8988T (cell line): ENCODE measurements at places on chromosomes 3 and 15.

- no peak for DNase-seq
Measured at GRCh38 chr3:40070816-40071215, 238.7 kb upstream of the EIF1B start.

DNA sequence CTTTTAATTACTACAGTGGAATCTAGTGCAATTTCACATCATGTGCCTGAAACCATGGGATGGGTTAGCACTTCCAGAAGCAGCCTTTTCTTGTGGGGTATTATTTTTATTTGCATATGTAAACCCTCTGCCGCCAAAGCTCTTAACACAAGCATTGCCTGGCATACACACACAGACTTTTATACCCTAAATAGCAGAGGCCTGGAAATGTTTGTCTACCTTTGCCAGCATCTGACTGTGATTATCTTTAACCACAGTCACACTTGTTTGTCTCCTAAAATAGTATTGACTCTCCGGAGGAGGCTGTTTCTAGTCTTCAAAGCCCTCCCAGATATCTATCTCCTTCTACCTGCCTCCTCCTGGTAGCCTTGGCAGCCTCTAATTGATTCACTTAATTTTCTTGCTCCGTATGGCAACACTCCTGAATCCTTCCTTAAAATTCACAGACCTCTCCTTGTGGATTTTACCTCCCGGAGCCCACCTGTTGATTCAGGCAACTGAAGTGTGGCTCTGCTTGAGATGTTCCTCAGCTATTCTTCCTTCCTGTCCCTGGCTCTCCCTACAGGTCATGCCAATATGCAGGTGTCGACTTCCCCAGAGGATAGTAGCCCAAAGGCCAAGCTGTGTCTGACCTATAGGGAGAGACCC, 127.1 kb upstream of the UMPS start:
- DNase-seq = no peak

GRCh38 chr15:74337607-74338211, 29.7 kb downstream of the CYP11A1 start:
- no peak for DNase-seq

GRCh38 chr3:190005343-190006113, 115.2 kb downstream of the P3H2 start:
- no peak for DNase-seq
